Cardiac atrium fibroblast (primary cell): ENCODE measurements at places on chromosomes 7 and 10. TPM values are rescaled to one million over a fixed set of nuclear protein-coding genes. Genes with fewer than 3 reads are reported as not detected.

The ADAP1 gene
- total RNA-seq, result 11.4 and 13.9 TPM in 2 replicates

The C10orf53 gene
- total RNA-seq, result not detected in 2 replicates

The IQUB gene
- total RNA-seq, result under 0.01 and 0.54 TPM in 2 replicates

The SPDYE1 gene
- not detected in 2 replicates for total RNA-seq

The EEPD1 gene
- total RNA-seq, result under 0.01 TPM in 1 of 2 replicates, not detected in the other

The LRIT1 gene
- total RNA-seq, result not detected in 2 replicates

The PTPRE gene
- 2.0 and 3.7 TPM in 2 replicates for total RNA-seq

The MKLN1 gene
- 18.4 and 24.6 TPM in 2 replicates for total RNA-seq

The A1CF gene
- not detected in 2 replicates for total RNA-seq

The FKBP6 gene
- total RNA-seq, result not detected in 2 replicates

The TAF6 gene
- total RNA-seq, result 51.4 and 58.5 TPM in 2 replicates

The INSYN2A gene
- not detected in 2 replicates for total RNA-seq

The PKD2L1 gene
- not detected in 2 replicates for total RNA-seq

The SPDYE6 gene
- not detected in 2 replicates for total RNA-seq

The ZNF736 gene
- 1.3 and 4.2 TPM in 2 replicates for total RNA-seq

The TRA2A gene
- 14.6 and 16.2 TPM in 2 replicates for total RNA-seq

The RELN gene
- under 0.01 and 0.18 TPM in 2 replicates for total RNA-seq
